Substantia nigra (tissue), 51 donors: ENCODE measurements at places on chromosomes 1 and 21.

DNA sequence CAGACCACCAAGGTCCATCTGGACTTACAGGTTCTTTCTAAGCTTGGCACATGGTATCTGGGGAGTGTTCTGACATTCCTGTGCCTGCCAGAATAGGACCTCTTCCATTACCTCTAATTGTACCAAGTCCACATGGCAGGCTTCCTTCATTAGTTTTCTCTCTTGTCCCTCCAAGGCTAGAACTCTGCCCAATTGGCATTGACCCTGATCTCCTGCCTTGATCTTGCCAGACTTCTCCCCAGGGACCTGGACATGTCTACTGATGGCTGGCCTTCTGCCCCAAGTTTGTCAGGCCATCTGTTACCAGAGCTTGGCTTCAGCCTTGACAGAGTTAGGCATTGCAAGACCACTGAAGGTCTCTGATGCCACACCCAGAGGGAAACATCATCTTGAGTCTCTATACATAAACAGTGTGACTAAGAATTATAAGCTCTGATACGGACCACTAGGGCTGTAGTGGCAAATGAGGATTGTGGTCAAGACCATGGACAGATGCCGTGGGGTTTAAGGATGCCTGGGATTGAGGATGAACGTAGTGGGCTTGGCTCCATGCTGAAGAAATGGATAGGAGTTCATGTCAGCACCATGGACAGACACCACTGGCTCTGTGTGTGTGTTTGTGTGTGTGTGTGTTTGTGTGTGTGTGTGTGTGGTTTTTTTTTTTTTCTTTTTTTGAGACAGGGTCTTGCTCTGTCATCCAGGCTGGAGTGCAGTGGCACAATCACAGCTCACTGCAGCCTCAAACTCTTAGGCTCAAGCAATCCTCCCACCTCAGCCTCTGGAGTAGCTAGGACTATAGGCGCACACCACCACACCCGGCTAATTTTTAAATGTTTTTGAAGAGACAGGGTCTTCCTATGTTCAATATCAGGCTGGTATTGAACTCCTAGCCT is 19.5 kb upstream of the PSMB2 start:
- DNase-seq: no peak

- DNase-seq: no peak
These were observed 3.0 kb downstream of the ZNF436 start for GRCh38 chr1:23366598-23366997.

DNA sequence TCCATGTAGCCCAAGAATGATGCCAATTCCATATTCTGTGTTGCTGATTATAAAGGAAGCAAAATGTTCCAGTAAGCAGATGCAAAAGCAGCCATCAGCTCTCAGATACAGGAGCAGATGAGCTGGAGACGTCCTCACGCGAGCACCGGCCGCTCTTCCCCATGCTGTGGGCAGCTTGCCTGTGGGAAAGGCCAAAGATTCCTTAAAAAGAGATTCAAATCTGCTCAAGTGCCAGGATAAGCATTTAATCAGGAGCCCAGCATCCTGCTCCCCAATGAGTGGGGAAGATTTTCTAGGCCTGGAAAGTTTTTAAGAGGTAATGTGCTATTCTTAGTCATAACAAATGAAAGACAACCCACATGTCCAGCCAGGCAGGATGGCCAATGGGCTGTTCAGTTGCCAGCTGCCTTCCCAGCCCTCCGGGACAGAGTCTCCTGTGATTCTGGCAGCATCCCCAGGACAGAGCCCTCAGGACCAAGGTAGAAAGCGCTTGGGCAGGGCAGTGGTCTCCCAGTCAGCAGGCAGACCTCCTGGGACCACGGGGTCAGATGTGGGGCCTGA is 108.2 kb upstream of the TMPRSS2 start:
- DNase-seq: no peak

- no peak for DNase-seq
These were observed 61.8 kb upstream of the IFNLR1 start for GRCh38 chr1:24248859-24249258.

GRCh38 chr1:159937054-159937750 is 8.2 kb downstream of the IGSF9 start:
- DNase-seq: no peak

DNA sequence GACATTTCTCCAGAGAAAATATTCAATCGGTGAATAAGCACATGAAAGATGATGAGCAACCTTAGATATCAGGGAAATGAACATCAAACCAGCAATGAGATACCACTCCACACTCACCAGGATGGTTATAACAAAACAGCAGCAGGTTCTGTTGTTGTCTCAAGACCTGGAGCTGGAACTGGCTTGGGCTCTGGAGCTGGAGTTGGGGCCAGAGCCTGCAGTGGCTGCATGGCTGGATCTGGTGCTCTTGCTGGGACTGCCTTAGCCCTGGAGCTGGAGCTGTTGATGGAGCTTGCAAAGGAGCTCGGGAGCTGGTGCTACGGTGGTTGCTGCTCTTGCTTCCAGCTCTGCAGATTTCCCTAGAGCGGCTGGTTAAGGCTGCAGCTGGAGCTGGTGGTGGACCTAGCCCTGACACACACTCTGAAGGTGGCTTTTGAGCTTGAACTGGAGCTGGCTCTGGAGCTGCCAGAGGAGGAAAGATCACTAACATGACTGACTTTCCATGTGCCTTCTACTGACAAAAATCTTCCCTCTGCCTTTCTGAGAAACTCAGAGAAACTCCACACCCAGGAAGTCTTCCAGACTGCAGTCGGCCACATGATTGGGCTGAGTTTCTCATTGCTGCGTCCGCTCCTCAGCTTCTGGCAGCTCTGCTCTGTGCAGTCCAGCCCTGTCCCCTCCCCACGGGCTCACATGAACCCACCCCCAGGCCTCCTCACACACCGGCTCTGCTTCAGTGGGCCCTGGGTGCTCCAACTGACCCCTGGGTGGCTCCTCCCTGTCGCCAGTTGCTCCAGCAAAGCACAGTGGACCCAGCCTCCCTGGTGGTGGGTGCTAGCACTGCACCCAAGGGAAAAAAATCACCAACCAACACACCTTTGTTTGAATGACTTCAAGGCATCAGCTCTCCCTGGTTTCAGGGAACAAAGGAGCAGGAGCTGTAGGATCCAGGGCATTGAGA is 139.1 kb upstream of the FMN2 start:
- DNase-seq: no peak

GRCh38 chr1:171509191-171509590 is 23.9 kb downstream of the PRRC2C start:
- no peak for DNase-seq

DNA sequence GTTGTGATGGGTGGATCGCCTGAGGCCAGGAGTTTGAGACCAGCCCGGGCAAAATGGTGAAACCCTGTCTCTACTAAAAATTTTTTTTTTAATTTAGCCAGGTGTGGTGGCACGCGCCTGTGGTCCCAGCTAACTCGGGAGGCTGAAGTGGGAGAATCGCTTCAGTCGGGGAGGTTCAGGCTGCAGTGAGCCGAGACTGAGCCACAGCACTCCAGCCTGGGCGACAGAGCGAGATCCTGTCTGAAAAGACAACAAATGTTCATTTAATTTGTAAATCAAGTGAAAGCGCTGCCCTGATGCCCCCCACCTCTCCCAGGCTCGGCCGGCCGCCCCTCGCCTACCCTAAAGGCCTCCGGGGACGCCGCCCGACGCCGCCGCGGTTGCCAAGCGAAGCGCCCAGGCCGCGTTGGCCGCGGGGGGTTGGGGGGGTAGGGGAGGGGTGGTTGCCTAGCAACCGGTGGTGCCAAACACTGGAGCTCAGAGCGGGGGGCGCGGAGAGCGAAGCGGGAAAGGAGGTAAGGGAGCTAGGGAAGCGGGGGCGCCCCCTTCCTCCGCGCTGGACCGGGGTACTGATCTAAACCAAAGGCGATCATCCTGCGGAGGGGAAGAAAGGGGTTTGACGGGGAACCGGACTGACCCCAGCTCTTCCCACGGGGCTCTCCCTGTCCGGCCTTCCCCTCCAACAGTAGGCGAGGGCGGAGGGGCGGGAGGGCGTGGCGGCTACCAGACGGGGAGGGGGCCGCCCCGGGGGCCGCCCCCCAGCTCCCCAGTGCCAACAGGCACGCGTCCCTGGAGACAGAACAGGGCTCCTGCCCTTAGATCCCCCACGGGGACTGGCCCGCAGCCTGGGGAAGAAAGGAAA is at the start of gene TEKT2:
TSS of gene TEKT2 (plus strand) at position 460 of the 862 bp plus-strand sequence. CDS start 828 bp downstream, outside the sequence.
- DNase-seq: no peak

DNA sequence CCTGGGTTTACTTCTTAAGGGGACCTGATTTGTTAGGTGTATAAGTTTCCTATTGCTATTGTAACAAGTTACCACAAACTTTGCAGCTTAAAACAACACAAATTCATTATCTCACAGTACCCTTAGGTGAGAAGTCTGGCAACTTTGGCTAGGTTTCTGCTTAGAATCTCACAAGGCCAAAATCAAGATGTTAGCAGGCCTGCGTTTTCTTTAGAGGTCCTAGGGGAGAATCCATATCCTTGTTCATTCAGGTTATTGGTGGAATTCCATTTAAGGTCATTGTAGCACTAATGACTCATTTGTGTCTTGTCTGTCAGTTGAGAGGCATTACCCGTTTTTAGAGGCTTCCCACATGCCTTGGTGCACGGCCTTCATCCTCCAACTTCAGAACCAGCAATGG is 8.2 kb upstream of the SH2D1B start:
- no peak for DNase-seq

DNA sequence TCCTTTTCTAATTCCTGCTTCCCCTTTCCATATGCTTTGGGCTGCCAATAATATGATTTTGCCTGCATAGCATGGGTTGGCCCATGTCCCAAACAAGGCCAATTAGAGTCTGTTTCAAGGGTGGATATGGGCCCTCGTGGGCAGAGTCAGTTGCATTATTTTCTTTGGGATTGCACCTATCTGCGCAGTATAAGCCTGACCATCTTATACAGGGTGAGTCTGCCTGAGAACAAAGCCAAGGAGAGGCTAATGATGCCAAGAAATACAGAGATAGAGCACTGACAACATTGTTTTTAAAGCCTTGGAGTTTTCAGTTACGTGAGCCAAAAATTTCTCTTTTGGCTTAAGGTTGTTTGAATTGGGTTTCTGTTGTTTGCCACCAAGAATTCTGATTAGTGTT is 18.6 kb downstream of the OVAAL start:
- DNase-seq: no peak

DNA sequence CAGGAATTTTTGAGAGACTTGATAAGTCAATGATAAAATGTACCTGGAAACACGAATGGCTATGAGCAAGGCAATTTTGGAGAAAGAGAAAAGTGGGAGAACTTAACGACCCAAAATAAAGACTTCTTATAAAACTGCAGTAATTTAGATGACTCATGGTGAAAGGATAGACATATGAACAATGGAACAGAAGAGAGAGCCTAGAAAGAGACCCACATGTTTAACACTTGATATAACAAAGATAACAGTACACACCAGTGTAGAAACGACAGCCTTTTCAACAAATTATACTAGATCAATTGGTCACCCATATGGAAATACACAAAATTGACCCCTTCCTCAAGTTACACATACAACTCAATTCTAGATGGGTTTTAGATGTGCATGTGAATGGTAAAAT is 117.5 kb upstream of the GALNT2 start:
- no peak for DNase-seq

GRCh38 chr1:25208561-25209222 is 23.6 kb downstream of the SYF2 start:
- DNase-seq: no peak

- no peak for DNase-seq
These were observed 228.4 kb downstream of the DAB1 start for GRCh38 chr1:57195436-57195941.

GRCh38 chr1:175307160-175307559 is 114.6 kb upstream of the KIAA0040 start:
- DNase-seq: no peak

DNA sequence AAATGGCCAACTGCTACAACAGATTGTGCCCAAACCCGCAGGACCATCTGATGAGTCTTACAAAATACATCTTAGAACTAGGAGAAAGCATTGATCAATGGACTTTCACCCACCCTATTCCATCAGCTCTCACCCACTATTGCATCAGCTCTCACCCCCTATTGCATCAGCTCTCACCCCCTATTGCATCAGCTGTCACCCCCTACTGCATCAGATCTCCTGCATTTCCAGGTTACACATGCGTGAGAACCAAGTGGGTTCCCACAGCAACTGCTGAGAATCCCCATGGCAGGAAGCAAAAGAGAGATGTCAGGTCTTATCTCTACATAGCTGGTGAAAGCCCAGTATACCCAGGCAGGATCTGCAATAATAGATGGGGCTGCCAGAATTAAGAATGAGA is 533.5 kb downstream of the LTN1 start:
- no peak for DNase-seq

GRCh38 chr1:59238993-59239392 is 57.9 kb upstream of the FGGY start:
- no peak for DNase-seq

- no peak for DNase-seq
These were observed 804 bp upstream of the IKBKE start for GRCh38 chr1:206469411-206469932.

DNA sequence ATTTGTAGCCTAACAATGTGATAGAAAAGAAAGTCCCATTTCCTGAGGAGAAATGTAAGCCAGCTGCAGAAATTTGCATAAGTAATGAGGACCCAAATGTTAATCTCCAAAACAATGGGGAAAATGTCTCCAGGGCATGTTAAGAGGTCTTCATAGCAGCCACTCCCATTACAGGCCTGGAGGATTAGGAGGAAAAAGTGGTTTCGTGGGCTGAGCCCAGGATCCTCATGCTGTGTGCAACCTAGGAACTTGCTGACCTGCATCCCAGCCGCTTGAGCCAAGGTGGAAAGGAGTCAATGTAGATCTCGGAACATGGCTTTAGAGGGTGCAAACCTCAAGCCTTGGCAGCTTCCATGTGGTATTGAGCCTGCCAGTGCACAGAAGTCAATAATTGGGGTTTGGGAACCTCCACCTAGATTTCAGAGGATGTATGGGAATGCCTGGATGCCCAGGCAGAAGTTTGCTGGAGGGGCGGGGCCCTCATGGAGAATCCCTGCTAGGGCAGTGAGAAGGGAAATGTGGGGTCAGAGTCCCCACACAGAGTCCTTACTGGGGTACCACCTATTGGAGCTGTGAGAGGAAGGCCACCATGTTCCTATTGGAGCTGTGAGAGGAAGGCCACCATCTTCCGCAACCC is 14.2 kb upstream of the F13B start:
- DNase-seq: no peak

DNA sequence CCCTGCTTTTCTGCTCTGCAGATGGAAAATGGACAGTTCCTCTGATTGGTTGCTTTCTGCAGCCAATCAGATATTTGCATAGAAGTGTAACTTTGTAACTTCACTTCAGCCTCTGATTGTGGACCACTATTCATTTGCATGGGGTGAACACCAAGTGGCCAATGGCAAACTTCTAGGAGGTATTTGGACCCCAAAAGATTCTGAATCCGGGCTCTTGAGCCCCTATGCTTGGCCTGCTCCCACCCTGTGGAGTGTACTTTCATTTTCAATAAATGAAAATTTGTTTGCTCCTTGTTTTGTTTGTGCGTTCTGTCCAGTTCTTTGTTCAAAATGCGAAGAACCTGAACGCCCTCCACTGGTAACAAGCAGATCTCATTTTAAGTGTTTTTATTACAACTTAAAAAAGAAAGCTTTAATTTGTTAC is 6.4 kb upstream of the GSTM4 start:
- DNase-seq: no peak

- no peak for DNase-seq
These were observed 272.9 kb downstream of the NEGR1 start for GRCh38 chr1:72009173-72010093.

- no peak for DNase-seq
These were observed 73.8 kb upstream of the ZNF281 start for GRCh38 chr1:200483491-200484143.
